DMS53 (cell line): ENCODE measurements at places on chromosomes 12 and 14.
A peak's percentile ranks its signal among the peaks of the same experiment; 100 is the strongest.

- no peak for DNase-seq
These were observed 443.2 kb upstream of the FOXG1 start for GRCh38 chr14:28323366-28323765.

DNA sequence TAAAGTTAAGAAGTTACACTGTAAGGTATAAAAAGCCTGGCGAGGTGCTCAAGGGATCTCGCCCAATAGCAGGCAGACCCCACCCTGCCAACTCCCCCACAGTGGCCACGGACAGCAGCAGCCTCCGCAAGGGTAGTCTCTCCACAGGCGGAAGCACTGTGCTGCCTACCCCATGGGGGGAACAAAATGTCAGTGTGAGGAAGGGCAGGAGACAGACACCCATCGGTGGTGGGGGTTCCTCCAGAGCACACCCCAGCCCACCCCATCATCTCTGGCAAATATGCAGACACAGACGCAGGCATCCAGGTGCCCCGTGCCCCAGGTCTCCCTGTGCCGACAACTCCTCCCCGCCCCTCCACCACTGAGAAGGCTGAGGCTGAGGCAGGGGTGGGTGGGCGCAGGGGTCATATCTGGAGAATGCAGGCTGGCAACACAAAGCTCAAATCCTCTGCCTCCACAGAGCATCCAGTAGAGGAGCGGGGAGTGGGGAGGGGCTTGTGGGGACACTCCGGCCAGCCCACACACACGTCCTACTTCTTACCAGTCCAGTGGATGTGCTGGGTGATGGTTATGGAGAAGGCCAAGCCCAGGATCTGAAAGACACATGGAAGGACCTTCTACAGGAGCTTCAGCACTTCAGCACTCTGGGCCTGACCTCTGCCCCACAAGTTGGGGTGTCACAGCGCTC is 68.3 kb upstream of the DDX11 start:
- no peak for DNase-seq

GRCh38 chr14:100039903-100040302 is 25.3 kb upstream of the EVL start:
- no peak for DNase-seq

DNA sequence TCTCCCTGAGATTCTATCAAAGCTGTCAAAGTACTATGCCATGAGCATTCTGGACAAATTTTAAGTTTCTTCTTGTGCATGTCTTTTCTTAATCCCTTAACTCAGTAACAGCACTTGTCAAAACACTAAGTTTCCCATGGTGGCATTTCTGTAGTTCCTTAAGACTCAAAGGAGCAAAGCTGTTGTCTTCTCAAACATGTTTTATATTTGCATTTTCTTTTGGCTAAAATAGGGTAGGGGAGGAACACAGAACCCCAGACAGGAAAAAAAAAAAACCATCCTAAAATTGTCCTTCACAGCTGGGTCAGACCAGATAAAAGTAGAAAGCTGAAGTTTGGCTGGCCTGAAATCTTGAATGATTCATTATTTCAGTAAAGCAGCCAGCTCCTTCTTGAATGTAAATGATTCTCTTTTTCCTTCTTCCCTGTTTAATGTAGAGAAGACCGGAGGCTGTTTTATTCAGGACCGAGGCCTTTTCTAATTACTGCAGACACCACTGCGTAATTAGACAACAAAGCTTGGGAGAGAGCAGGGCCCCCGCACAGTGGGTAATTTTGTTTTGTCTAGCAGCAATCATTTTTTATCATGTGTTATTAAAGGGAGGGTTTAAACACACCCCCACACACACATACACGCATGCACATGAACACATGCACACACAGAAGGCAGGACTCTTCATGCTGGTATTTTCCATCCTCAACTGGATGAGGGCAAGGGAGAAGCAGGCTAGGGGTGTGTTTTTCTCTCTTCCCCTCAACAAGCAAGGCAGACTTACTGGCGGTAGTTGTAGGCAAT is 51.0 kb downstream of the PAH start:
- no peak for DNase-seq

GRCh38 chr12:3589745-3590144 is 98.7 kb downstream of the PRMT8 start:
- DNase-seq: no peak

GRCh38 chr12:132272711-132273110 is 56.7 kb downstream of the GALNT9 start:
- DNase-seq: no peak

- no peak for DNase-seq
These were observed 199.1 kb downstream of the NUBPL start for GRCh38 chr14:31760277-31760676.

DNA sequence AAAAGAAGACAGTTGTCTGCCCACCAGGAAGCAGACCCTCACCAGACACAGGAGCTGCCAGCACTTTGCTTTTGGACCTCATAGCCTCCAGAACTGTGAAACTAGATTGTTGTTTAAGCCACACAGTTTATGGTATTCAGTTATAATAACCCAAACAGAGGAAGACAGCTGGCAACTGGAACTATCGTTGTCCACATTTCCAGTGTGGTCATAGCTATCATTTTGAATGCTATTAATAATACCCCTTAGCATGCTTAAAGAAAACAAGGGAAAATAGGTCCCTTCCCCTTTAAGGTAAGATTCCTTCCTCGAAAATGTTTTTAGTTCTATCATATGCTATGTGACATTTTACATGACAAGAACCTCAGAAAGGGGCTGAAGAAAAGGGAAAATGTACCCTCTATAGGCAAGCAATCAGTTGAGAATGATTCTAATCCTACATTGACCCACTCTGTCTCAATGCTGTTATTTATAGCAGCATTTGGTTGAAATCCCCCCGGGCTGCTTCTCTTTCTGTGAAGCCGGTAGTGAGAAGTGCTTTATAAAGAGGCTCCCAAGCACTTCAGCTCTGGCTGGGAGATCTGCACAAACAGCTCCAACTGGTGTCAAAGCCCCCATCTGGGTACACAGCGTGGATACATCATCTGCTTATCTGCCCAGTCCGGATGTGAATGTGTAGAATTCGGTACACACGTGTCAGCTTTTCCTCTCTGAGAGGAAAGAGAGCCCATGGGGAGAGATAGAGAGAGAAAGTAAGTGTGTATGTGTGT is 221.2 kb upstream of the FLRT2 start:
- no peak for DNase-seq

DNA sequence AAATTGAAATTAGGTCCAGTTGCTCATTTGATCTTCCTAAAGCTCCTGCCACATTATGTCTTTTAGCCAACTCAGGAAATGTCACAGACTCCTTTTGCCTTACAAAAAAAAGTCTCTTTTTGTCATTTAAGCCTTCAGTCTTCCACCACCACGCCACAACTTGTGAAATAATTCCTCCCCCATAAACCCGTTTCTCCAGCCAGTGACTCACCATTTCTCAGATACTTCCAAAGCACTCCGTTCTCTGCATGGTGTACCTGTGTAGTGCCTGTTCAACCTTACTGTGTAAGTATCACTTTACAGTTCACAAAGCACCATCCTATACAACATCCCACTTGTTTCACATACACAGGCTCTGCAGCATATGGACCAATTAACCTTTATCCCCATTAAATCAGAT is 139.5 kb upstream of the AEBP2 start:
- DNase-seq: peak; percentile 88
